ENCODE measurements at places on chromosomes 6 and 20.

DNA sequence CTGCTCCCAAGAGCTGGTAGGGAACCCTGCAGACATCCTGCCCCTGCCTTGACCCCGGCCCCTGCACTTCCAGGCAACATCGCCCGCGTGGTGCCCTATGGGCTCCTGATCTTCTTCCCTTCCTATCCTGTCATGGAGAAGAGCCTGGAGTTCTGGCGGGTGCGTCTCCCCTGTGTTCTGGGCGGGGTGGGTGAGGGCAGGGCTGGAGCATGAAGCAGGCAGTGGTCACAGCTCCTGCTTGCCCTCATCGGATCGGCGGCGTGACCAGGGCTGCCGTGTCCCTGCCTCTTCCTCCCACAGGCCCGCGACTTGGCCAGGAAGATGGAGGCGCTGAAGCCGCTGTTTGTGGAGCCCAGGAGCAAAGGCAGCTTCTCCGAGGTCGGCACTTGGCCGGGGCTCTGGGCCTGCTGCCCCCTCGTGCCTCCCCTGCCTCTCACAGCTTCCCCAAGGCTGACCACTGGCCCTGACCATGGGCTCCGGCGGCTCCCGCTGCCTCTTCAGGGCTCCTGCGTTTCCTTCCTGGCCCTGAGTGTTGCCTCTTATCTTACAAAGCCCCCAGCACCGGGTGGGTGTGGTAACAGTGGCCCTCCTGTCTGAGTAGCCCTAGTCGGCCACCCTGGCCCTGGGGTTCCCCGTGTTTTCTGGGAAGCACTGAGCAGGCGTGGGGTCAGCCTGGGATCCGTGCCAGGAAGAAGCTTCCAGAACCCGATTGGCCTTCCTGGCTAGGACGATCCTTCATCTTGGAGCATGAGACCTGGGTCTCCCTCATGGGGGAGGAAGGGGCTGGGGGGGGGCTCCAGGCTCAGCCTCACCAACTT, 8.0 kb upstream of the TNFRSF6B start:
- DNase-seq = no peak

DNA sequence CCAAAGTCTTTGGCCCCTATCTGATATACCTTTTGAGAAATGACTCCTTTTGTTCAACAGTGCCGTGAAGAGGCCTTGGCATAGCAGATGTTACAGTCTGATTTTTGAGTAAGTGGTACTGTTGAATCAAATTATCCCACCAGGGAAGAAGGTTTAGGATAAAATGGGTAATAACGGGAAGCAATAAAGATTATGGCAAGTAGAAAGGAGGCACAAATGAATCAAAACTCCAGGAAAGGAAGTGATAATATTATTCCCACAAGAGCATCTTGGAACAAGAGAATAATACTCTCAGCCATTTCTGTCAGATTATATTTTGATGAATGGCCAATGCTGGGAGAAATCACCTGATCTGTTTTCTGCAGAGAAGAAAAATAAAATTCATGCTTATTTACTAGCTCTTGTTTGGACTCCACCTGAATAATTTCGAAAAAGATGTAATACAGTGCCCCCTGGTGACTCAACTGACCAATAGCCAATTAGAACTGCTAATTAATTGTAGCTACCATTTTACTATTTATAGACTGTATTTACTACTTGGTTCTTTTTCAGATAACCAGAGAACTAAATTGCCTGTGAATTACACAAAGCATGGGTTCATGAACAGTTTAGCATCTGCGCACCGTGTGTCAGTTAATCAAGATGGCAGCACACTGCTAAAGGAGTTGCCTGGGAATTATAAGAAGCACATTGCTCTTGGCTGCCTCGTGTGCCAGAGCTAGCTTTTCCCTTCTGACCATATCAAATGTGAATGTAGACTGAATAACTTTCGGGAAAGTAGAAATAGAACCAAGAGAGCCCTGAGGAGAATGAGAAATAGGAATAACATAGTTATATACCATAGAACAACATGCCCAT, 78.5 kb upstream of the TRDN start:
- no peak for DNase-seq

DNA sequence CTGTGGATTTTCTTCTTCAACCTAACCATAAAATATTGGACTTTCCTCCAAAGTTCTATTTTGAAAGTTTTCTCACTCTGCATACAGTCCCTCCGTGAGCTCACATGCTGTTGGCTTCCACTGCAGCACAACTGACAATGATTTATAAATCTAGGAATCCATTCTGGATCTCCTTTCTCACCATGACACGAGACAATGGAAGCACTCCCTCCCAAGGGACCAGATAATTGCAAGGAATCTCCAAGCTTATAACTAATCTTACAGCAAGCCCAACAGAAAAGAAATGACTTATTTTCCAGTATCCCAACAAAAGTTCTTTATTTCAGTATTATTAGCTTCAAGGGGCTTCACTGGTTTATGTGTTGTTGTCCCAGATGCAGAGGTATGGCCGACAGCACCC, 729.0 kb downstream of the RFPL4B start:
- no peak for DNase-seq

- no peak for DNase-seq
Measured at GRCh38 chr6:137928286-137928685, 61.2 kb downstream of the TNFAIP3 start.

GRCh38 chr6:128206610-128207426, 306.0 kb upstream of the THEMIS start:
- no peak for DNase-seq

- DNase-seq = no peak
Measured at GRCh38 chr20:58077282-58077681, 151.2 kb downstream of the ANKRD60 start.

DNA sequence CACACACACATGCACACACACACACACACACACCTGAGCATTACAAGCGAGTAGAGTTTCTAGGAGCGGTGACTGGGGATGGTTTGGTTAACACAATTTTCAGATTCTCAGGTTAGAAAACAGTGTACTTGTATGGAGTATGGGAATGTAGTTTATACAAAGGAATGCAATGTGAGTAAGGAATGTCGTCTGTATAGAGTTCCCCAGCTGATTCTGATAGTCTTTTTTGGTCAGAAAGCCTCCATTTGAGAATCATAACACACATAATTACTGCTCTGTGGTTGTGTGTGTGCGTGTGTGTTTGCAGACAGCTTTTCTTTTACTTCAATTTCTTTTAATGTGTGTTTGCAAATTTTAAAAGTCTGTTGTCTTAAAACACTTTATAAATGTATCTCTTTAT, 93.2 kb downstream of the MYO6 start:
- DNase-seq = no peak

DNA sequence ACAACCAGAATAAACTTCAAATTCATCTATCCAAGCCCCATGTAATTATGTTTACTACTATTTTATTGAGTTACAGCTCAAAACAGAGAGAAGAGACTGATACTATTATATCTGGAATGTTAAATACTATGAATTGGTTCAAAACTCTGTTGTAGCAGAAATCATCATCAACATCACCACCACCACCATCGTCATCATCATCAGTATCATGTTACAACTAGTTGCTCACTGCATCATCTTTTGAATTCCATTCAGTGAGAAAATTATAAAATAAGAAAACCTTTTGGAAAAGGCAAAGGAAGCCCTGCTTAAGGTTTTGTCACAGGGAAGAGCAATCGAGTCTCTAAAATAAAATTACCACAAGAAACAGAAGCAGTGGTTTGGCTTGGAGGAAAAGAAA, 36.2 kb upstream of the THEMIS start:
- no peak for DNase-seq

GRCh38 chr6:129031051-129031599, 148.2 kb downstream of the LAMA2 start:
- no peak for DNase-seq

GRCh38 chr6:159117563-159117962, 51.6 kb upstream of the FNDC1 start:
- DNase-seq = no peak

- DNase-seq = no peak
Measured at GRCh38 chr6:1972962-1973361, 272.4 kb downstream of the GMDS start.

- no peak for DNase-seq
Measured at GRCh38 chr20:14507711-14508110, 170.3 kb upstream of the FLRT3 start.

GRCh38 chr6:168735268-168735949, 294.4 kb downstream of the SMOC2 start:
- no peak for DNase-seq

DNA sequence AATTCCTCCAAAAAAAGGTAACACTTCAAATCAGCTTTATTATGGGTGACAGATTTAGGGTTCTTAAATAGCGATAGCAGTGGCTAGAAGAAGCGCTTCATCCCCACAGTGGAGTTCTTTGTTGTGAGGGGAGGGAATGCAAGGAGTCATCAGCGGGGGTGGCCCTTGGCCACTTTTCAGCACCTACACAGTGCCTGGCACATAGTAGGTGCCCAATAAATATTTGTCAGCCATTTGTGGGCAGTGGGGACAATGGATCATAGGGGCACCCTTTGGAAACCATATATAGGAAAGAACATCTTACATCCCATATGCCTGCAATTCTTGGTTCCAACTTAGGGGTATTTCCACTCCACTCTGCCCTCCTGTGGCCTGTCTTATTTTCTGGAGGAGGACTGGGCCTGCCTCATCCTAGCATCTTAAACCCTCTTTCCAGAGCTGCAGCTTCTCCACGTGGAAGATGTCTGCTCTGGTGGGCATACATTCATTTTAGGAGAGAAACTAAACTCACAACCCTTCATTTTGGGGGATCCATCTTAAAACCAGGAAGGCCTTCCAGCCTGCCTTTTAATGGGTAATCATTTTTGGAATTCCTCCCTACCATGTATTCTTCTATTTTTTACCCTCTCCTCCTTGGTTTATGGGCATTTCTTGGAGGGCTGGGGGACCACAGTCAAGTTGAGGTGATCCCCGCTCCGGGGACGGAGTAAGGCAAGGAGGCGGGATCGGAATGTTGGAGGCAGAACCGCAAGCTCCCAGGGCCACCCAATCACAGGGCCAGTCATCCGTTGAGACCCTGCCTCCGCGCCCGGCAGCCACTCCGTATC, 2.6 kb upstream of the GPSM3 start:
- DNase-seq = no peak
